ENCODE measurements at places on chromosomes 5 and 9. TPM values are rescaled to one million over a fixed set of nuclear protein-coding genes. Genes with fewer than 3 reads are reported as not detected.

GRCh38 chr9:98839724-98840123, 32.3 kb downstream of the GALNT12 start:
- H3K4me3 ChIP-seq: no peak overlapping the region
- H3K36me3 ChIP-seq: peaks cover 7% of the 10 kb centered on the region
- DNase-seq: no peak

DNA sequence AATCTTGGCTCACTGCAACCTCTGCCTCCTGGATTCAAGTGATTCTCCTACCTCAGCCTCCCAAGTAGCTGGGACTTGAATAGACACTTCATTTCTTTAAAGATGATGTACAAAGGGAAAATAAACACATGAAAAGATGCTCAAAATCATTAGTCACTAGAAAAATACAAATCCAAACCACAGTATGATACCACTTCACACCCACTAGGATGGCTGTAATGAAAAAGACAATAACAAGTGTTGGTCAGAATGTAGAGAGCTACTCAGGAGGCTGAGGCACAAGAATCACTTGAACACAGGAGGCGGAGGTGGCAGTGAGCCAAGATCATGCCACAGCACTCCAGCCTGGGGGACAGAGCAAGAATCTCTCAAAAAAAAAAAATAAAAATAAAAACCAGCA, 13.0 kb downstream of the F2RL2 start:
- DNase-seq: no peak
- H3K36me3 ChIP-seq: peaks cover 13% of the 10 kb centered on the region
- no peak overlapping the region for H3K4me3 ChIP-seq
- no peaks in the 10 kb centered on the region for H3K4me1 ChIP-seq

The SLC36A3 gene
- not detected for total RNA-seq

GRCh38 chr5:59132131-59132530, 549.3 kb downstream of the RAB3C start:
- H3K4me1 ChIP-seq: peaks cover 20% of the 10 kb centered on the region
- no peak overlapping the region for H3K4me3 ChIP-seq
- DNase-seq: peak; percentile 34

GRCh38 chr5:172579403-172579990, 61.6 kb upstream of the NEURL1B start:
- no peak overlapping the region for H3K27ac ChIP-seq
- DNase-seq: no peak

GRCh38 chr5:76709762-76710161, 6.2 kb upstream of the F2R start:
- no peak for DNase-seq
- no peak overlapping the region for H3K27ac ChIP-seq
- no peaks in the 10 kb centered on the region for H3K27me3 ChIP-seq
- peaks cover 5% of the 10 kb centered on the region for H3K4me1 ChIP-seq

DNA sequence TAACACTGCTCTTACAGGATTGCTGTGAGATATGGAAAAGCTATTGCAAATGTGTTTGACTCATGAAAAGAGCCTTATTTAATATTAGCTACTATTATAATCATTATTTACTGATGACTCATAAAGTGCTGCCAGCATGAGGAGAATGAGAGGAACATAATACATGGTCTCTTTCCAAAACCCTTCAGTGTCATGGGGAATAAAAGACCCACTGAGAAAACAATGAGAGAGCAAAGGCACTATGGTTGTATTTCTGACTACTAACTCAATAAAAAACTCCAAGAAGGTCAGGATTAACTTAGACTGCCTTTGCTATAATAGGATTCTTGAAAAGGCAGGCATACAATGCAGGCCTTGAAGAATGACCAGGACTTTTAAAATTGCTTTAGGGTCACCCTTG, 633.5 kb downstream of the DTWD2 start:
- H3K27me3 ChIP-seq: no peaks in the 10 kb centered on the region
- no peak for DNase-seq
- H3K4me1 ChIP-seq: no peaks in the 10 kb centered on the region
- H3K4me3 ChIP-seq: no peak overlapping the region
- H3K36me3 ChIP-seq: no peaks in the 10 kb centered on the region
- H3K27ac ChIP-seq: no peak overlapping the region

- H3K4me3 ChIP-seq: no peak overlapping the region
- no peak for DNase-seq
- no peak overlapping the region for H3K27ac ChIP-seq
- H3K4me1 ChIP-seq: no peaks in the 10 kb centered on the region
- no peaks in the 10 kb centered on the region for H3K36me3 ChIP-seq
These were observed 21.7 kb upstream of the UNC13B start for GRCh38 chr9:35140093-35140492.

DNA sequence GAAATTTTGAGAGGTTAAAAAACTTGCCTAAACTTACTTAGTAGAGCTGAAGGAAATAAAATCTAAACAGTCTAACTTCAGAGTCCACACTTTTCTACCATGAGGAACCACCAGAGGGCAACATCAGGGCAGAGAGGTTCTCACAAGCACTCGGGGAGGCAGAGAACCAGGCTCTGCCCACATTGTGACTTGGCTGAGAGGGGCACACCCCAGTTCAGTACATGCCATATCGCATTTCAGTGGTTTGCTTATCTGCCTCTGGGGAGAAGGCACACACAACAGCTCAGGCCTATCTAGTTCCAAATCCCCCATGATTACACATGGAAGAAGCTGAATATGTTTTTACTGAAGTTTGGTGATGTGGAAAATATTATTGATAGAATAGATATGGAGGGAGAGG, 49.2 kb downstream of the EQTN start:
- no peaks in the 10 kb centered on the region for H3K27me3 ChIP-seq
- H3K36me3 ChIP-seq: no peaks in the 10 kb centered on the region
- H3K4me1 ChIP-seq: no peaks in the 10 kb centered on the region
- no peak overlapping the region for H3K27ac ChIP-seq

- no peak for DNase-seq
- H3K4me1 ChIP-seq: no peaks in the 10 kb centered on the region
- no peaks in the 10 kb centered on the region for H3K27me3 ChIP-seq
These were observed 29.2 kb upstream of the TGFBI start for GRCh38 chr5:135999406-136000139.

The DND1 gene
- total RNA-seq: 2.3 TPM

The PLAC8L1 gene
- total RNA-seq: 0.96 TPM

DNA sequence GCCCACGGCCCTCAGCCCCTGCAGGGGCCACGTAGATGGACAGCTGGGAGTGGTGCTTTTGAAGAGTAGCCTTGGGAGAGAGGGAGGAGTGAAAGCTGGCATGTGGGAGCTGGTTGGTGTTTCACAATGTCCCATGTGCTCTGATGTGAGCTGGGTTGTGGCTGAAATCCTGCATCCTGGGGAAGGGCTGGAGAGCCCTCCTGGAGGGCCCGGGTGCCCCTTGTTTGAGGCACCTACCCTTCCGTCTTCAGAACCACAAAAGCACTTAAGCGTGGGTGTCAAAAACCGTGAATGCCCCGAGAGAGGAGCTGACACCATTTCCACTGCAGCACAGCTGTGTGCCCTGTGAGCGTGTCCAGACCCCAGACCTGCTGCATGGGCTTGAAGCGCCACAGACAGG, 199.1 kb upstream of the ZNF618 start:
- H3K4me1 ChIP-seq: no peaks in the 10 kb centered on the region
- H3K4me3 ChIP-seq: no peak overlapping the region
- peaks cover 3% of the 10 kb centered on the region for H3K27me3 ChIP-seq
- H3K36me3 ChIP-seq: no peaks in the 10 kb centered on the region
- DNase-seq: no peak

GRCh38 chr5:180990086-180990881, 1.6 kb downstream of the BTNL3 start:
- no peaks in the 10 kb centered on the region for H3K27me3 ChIP-seq
- H3K36me3 ChIP-seq: no peaks in the 10 kb centered on the region
- DNase-seq: no peak
- no peaks in the 10 kb centered on the region for H3K4me1 ChIP-seq

The ADAMTS19 gene
- total RNA-seq: not detected
